OCI-LY7 (cell line): ENCODE measurements at places on chromosomes 1 and 21.

GRCh38 chr21:16307256-16307655 lies 577.5 kb downstream of the USP25 start:
- no peak for DNase-seq

GRCh38 chr1:153250166-153250565 lies 9.3 kb upstream of the LORICRIN start:
- no peak for DNase-seq

- DNase-seq: no peak
Measured at GRCh38 chr1:221688488-221688843, 53.4 kb downstream of the DUSP10 start.

- peak; percentile 63 for DNase-seq
Measured at GRCh38 chr1:201385299-201385891, 7.9 kb upstream of the TNNT2 start.

- peak; percentile 15 for DNase-seq
Measured at GRCh38 chr21:34807881-34808568, 139.2 kb downstream of the CLIC6 start.

GRCh38 chr1:228833911-228834688 lies 98.8 kb downstream of the RHOU start:
- no peak for DNase-seq

GRCh38 chr21:29571949-29572348 lies 273.2 kb downstream of the BACH1 start:
- no peak for DNase-seq

DNA sequence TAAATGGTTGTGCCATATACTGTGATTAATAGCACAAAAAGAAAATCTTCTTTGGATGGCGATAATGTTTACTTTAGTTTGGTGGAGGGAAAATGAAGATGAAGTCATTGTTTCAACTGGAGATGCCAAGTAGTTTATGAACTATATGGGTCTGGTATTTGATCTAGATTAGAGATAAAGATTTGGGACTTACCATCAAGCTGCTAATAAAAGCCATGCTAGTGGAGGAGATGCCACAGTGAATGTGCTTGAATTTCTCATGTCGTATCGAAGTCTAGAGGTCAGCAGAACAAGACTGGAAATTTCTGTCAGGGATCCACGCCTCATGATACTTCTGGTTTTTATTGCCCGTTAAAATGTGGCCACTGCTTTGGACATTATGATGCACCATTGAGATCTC lies 742.0 kb downstream of the NCAM2 start:
- no peak for DNase-seq

GRCh38 chr1:26607186-26607585 lies 77.6 kb downstream of the RPS6KA1 start:
- DNase-seq: no peak

- DNase-seq: no peak
Measured at GRCh38 chr1:1081311-1082238, 7.5 kb upstream of the RNF223 start.
